ENCODE measurements at places on chromosomes 11 and 22.

- DNase-seq = no peak
Measured at GRCh38 chr22:20868025-20868962, 9.5 kb downstream of the SNAP29 start.

- no peak for DNase-seq
Measured at GRCh38 chr11:126122863-126123262, 60.2 kb upstream of the CDON start.

- DNase-seq = no peak
Measured at GRCh38 chr11:116828632-116829524, 829 bp upstream of the APOC3 start.

- DNase-seq = no peak
Measured at GRCh38 chr11:17388609-17389210, at the start of gene KCNJ11. Gene KCNJ11 (minus strand): TSS chr11:17388659. CDS start chr11:17388091, 568 bp downstream.

DNA sequence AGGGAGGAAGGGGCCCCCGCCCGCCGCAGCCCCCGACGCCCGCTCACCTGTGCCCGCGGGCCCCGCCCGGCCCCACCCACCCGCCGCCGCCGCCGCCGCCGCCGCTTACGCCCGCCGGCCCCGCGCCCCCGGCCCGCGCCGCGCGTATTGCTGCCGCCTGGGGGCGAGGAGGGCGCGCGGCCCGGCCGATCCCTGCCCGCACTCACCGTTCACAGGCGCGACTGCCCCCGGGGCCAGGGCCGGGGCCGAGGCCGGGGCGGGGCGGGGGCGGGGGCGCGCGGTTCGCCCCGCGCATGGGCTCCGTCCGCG, 212 bp downstream of the HRAS start:
- no peak for DNase-seq

GRCh38 chr22:47794851-47795250, 1032.4 kb downstream of the TBC1D22A start:
- no peak for DNase-seq

DNA sequence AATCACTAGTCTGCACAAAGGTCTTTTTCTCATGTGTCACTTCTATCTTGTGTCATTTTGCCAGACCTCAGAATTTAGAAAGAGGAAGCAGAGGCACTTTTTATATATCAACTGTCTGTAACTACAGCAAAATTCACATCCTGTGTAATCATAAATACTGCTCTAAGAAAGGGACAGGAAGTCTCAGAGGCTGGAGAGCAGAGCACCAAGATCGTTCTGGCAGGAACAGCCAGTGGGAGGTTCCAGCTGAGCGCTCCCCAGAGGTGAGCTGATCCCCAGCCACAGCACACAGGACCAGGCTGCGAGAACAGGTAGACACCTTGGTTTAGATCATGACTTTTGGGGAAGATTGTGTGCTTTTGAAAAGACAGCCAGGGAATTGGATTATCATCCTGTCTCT, at the start of gene MS4A7:
Gene MS4A7, plus strand, starts transcription at position 179 of the 400 bp plus-strand sequence. CDS start 4,610 bp downstream, outside the sequence.
- no peak for DNase-seq

- no peak for DNase-seq
Measured at GRCh38 chr22:33882991-33883390, 37.3 kb downstream of the LARGE1 start.

DNA sequence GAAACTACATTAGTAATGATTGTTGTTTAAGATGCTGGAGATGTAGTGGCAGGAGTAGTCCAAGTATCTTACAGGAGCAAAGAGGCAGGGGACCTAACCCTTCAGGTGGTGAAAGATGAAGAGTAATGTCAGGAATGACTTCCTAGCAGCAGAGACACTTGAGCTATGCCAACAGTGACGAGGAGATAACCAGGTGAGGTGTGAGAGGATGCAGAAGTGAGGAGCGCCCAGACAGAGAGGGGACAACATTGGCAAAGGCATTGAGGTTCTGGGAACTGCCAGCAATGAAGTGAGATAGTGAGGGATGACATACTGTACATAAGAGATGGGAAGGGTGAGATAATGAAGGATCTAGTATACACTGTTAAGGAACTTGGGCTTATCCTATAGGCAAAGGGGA, 95.8 kb downstream of the NCAM1 start:
- no peak for DNase-seq

GRCh38 chr11:1825039-1825740, 9.6 kb upstream of the SYT8 start:
- no peak for DNase-seq

DNA sequence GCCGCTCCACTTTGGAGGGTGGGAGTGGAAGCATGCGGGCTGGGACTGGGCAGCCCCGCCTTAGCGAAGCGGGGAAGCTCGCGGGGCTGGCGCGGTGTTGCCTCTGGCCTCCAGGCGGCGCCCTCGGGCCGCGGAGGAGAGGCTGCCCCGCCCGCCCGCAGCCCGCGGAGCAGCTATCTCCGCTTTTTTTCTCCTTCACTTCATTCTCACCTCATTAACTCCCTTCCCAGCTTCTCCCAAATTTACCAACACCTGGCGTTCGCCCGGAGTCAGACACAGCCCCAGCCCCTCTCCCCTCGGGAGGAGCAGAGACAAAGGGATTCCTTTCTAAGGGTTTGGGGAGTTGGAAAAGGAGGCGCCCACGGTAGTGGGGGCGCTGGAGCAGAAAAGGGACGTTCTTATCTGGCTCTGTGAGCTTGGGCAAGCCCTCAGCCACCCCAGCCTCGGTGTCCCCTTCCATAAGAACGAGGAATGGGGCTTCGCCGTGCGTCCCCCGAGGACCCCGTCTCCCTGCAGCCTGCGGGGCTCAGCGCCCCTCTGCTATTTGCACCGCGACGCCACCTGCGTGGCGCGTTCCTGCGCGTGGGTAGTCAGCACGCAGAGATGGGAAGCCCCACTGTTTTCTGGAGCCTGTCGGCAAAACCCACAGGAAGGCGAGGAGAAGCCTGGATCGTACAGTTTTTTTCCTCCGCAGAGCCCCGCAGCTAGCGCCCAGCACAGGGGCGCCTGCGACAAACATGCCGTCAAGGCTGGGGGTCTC, 1.5 kb upstream of the WNT11 start:
- DNase-seq = peak; percentile 49

DNA sequence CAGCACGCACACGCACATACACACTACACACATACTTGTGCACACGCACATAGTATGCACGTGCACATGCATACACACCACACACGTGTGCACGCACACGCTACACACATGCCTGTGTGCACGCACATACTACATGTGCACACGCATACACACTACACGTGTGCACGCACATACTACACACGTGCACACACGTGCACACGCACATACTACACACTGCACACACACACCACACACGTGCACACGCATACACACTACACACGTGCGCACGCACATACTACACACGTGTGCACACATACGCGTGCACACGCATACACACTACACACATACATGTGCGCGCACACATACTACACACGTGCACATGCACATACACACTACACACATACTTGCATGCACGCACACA, 19.7 kb upstream of the ARHGAP8 start:
- no peak for DNase-seq

- no peak for DNase-seq
Measured at GRCh38 chr11:19436932-19437331, 196.2 kb upstream of the E2F8 start.

- DNase-seq = no peak
Measured at GRCh38 chr11:70628855-70629844, 230.8 kb downstream of the CTTN start.

All from stimulated activated CD4-positive, alpha-beta T cell treated with anti-CD3 and anti-CD28 coated beads, Interleukin-12 subunit alpha, Interleukin-12 subunit beta, amount 100 ng/mL, for 24 hours (primary cell).